GM13977 (cell line): ENCODE measurements at places on chromosomes 1 and 21.

GRCh38 chr1:38113159-38113666 is 66.6 kb upstream of the POU3F1 start:
- DNase-seq = no peak

GRCh38 chr1:155873860-155874259 is 14.5 kb downstream of the SYT11 start:
- DNase-seq = no peak

GRCh38 chr21:42666023-42666747 is 12.8 kb downstream of the PDE9A start:
- DNase-seq = peak; percentile 70

GRCh38 chr1:115496904-115497527 is 144.8 kb upstream of the VANGL1 start:
- no peak for DNase-seq

- no peak for DNase-seq
Observed at GRCh38 chr1:182275271-182275670, 116.3 kb downstream of the GLUL start.

- no peak for DNase-seq
Observed at GRCh38 chr1:23263380-23263887, 46.1 kb upstream of the HTR1D start.

DNA sequence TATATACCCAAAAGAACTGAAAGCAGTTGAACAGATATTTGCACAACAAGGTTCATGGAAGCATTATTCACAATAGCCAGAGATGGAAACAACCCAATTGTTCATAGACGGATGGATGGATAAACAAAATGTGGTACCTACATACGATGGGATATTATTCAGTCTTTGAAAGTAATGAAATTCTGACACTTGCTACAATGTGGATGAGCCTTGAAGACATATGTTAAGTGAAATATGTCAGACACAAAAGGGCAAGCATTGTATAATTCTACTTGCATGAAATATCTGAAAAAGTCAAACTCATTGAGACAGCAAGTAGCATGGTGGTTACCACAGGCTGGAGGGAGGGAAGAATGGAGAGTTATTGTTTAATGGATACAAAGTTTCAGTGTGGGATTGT is 696.1 kb downstream of the MATN1 start:
- no peak for DNase-seq
